ENCODE measurements at places on chromosomes 2 and 18.

GRCh38 chr2:213251618-213252017 lies 32.6 kb upstream of the SPAG16 start:
- no peak for DNase-seq

- no peak for DNase-seq
Observed at GRCh38 chr2:83365476-83365875, 1093.6 kb downstream of the SUCLG1 start.

- DNase-seq, result no peak
Observed at GRCh38 chr2:152396763-152397162, 61.8 kb downstream of the FMNL2 start.

- no peak for DNase-seq
Observed at GRCh38 chr2:195414537-195415100, 242.4 kb upstream of the SLC39A10 start.

DNA sequence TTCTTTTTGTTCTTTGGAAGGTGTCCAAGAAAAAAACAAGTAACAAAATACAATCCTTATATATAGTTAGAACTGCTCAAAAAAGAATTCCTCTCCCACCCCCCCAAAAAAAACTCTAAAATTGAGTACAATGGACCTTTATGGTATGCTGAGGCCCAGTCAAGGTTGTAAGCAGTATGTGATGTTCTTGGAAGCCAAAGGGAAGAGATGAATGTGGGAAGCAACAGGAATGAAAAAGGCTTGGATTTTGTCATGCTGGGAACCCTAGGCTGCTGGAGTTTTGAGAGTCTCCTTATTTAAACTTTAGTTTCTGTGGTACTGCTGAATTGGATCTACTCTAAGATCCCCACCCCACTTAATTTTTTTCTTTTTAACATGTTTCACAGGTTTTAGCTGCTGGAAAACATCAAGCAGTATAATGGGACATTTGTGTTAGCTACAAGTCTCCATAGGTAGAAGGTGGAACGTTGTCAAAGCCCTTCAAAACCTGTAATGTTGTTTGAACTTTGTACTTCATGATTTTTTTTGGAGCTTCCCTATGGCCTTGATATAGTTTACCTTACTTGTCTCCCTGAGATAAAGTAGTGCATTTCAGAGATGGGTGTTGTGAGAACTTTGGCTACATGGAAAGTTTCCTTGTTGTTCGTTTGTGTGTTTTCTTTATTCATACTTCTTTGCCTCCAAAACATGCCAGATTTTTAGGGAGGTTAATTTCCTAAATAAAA lies 57.7 kb downstream of the PHLPP1 start:
- no peak for DNase-seq

DNA sequence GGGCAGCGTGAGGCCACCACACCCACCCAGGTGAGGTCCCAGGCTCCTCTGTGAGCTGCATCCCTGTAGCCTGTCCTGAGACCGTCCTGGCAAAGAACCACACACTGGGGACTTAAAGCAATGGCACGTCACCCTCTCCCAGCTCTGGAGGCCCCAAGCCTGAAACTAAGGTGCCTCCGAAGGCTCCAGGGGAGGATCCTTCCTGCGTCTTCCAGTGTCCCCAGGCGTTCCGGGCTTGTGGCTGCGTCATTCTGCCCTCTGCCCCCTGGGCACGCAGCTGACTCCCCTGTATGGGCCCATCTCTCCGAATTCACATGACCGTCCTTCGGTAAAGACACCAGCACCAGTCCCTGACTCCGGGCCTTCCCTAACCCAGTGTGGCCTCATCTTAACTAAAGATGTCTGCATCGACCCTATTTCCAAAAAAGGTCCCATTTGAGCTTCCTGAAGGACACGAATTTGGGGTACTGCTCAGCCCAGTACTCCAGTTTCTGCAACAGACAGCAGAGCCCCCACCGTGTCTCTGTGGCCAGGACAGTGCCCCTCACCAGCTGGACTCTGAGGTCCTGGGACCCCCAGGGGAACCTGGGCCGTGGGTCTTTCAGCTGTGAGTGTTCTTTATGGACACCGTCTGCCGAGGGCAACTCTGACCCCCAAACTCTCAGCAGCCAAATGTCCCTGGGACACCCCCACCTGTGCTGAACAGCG lies 75.2 kb upstream of the CTDP1 start:
- no peak for DNase-seq

DNA sequence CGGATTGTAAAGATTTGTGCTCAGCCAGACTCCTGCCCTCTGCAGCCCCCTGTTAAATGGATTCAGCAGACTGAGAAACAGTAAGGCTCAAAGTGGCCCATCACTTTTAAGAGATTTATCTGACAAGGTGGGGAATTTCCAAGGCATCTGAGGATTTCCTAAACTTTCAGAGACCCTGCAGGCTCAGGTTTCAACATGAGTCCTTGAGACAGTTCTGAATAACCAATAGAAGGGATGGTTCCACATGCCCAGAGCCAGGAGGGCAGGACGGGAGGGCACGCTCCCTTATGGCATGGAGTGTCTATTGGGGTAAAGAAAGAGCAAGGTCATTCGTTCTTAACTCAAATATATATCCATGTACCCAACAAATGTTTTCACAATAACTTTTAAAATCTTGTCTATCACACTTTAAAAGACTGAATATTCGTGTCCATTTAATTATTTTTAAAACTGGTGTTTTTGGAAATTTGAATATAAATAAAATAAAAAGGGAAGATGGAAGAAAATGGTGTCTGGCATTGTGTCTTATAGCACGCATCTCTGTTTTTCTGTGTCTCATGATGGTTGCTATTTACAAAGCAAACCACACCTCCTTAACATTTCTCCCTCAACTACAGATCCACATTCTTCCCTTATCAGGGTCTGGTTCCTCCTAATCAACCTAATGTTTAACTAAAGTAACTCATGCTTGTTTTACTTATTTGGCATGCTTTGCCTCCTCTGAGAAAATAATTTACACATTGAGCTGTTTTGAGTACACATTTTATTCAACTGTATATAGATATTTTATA lies 56.0 kb upstream of the DSG1 start:
- DNase-seq, result no peak

- DNase-seq, result no peak
Observed at GRCh38 chr2:144925886-144926285, 406.0 kb upstream of the ZEB2 start.

DNA sequence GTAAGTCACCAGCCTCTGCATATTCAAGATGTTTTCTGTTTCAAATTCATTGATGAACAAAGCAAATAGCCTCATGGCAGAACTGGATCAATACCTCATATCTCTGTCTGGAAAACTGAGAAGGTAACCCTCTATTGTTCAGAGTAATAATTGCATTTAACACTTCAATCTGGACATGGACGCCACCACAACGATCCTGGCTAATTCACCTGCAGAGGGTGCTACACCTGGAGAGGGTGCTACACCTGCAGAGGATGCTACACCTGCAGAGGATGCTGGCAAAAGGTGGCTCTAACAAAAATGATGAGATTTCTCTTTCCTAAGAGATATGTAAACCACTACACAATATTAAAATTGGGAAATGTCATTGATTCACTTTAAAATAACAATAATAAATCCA lies 183.1 kb upstream of the HNRNPA3 start:
- no peak for DNase-seq

DNA sequence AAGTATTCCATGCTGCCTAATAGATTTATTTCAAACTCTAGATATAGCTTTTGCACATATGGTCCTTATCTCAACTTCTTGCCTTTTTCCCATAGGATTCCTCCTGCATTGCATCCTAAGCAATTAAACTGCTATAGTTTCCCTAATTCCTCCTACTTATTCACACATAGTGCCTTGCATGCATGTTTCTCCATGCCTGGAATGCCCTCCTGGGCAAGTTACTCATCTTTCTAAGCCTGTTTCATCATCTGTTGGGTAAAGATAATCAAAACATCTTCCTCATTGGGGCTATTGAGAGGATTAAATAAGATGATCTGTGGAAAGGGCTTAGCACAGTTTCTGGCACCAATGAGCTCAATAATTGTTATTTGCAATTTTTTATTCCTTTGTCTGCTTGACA lies 726.5 kb downstream of the SLC4A3 start:
- DNase-seq, result no peak

GRCh38 chr2:118838741-118839455 lies 8.6 kb downstream of the EN1 start:
- no peak for DNase-seq

DNA sequence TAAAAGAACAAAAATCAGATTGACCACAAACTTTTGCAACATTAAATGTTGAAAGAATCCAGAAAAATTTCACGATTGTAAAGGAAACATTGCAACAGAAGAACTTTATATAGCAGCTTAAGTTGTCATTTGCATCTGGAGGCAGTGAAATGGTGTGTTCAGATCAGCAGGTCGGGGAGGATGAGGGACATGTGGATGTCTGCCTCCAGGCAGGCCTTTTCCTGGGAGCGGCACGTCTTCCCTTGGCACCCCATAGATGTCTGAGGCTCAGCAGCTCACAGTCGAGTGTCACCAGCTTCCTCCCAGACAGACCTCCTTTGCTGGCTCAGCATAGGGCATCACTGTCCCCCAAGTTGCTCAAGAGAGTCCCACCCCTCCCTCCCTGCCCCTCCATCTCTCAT lies 44.3 kb upstream of the ASB1 start:
- no peak for DNase-seq

DNA sequence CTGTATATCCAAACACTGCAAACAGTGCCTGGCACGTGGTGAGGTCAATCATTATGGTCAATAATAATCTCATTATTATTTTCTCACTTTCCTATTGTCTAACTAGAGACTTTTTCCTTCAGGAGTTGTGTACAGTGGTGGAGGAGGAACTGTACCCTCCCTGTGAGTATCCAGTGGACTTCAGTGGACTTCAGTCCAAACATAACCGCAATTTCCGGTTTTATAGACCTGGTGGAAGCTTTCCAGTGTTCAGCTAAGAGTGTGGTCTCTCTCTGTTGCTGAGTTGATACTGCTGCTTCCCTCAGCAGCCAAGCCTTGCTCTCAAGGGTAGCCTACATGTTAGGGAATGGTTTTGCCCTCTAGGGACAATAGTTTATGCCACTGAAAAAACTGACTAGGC lies 447.1 kb downstream of the TMEM182 start:
- no peak for DNase-seq

DNA sequence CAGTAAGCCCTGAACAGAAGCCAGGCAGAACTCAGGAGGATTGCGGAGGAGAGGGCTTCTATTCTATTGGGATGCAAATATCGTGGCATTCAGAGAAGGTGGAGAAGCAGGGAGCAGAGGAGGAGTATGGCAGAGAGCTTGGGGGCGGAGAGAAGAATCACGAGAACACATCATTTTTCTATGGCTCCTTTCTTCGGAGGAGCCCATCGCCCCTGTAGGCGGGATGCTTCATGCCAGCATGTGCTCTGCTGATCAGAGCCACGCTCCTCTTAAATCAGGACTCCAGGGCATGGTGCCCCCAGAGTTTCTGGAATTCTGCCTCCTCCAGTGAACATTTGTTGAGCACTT lies 71.1 kb downstream of the CIB4 start:
- no peak for DNase-seq

DNA sequence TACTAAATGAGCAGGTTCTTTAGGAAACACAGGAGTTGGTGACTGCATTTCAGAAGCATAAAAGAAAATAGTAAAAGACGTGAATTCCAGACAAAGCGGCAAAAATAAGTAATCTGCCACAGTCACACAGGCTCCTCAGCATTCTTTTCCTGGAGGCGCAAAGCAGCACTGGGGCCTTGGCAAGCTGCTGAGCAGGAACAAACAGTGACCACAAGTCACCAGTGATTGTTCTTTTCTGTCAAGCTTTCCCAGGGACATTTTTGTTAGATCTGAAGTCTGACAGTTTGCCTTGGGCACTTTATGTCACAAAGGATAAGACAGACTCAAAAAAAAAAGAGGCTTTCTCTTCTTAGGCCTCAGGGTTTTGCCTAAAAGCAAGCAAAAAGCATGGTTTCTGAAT lies 216.2 kb downstream of the CDH20 start:
- no peak for DNase-seq

DNA sequence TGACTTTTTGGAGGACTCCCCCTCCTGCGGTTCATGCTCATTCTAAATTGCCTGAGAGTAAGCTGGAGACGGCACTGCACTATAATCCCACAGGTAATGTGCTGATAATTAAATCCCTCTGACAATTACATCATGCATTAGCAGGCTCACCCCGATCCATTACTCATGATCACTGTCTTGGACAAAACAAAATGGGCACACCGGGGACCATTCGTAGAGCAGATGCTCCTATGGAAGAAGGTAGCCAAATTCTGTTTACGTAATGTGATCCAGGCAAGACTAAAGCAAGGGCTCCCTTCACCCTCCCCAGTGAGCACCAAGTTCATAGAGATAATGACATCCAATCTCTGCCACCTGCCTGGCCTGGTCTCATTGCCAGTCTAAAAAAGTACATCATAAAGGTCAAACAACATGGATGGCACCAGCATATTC lies 657.1 kb upstream of the SOX11 start:
- no peak for DNase-seq

GRCh38 chr2:193505620-193506019 lies 1310.9 kb upstream of the TMEFF2 start:
- no peak for DNase-seq

Measured in activated T-cell treated with anti-CD3 and anti-CD28 coated beads for 1 hour (primary cell).